ENCODE measurements at places on chromosomes 3 and 15.

DNA sequence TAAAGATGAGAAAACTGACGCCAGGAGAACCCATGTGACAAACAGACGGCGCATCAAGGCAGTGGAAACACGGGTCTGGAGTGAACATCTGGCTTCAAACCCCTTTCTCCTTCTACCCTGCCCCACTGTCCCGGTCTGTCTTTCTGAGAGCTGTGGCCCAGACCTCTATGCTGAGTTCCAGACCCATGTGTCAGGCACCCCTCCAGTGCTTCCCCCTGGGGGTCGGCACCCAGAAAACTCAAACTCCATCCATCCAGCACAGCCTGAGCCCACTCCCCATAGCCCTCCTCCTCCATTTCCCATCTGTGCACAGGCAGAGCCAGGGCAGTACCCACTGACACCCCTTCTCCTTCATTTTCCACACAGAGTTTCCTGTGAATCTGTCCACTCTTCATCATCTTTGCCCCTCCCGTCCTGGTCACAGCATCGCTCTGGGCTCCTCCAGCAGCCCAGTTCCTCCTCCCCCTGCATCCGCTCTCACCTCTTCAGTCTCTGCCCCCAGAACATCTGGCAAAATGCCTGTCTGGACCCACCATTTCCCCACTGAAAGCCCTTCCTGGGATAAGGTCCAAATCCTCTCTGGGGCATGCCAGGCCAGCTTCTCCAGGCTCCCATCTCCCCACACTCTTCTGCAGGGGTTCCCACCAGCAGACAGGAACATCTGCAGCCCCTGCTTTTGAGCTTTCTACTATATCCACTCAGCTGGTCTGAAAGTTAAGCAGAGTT lies 2.9 kb downstream of the FAM240A start:
- no peak for DNase-seq

GRCh38 chr3:64913515-64913914 lies 225.7 kb upstream of the ADAMTS9 start:
- DNase-seq, result no peak

GRCh38 chr3:53496984-53497383 lies 2.6 kb downstream of the CACNA1D start:
- DNase-seq, result no peak

GRCh38 chr3:130084436-130084980 lies 2.9 kb downstream of the ALG1L2 start:
- DNase-seq, result no peak

DNA sequence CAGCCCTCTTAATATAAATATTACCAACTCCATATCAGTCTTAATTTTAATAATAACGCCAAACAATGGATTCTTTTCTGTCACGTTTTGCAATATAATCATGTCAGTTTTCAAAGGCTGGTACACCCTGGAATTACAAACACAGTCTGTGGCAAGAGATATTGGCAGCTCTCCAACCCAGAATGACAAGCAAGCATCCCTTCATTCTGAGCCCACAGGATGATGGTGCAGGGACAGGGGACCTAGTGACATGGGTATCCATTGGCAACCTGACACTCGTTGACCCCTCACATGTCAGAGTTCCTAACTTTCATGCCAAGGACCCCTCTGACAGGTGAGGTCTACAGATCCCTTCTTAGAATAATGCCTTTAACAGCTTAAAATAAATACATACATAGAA lies 154.5 kb upstream of the TSC22D2 start:
- DNase-seq, result no peak

- DNase-seq, result no peak
Observed at GRCh38 chr3:15287565-15288330, 44.6 kb downstream of the SH3BP5 start.

DNA sequence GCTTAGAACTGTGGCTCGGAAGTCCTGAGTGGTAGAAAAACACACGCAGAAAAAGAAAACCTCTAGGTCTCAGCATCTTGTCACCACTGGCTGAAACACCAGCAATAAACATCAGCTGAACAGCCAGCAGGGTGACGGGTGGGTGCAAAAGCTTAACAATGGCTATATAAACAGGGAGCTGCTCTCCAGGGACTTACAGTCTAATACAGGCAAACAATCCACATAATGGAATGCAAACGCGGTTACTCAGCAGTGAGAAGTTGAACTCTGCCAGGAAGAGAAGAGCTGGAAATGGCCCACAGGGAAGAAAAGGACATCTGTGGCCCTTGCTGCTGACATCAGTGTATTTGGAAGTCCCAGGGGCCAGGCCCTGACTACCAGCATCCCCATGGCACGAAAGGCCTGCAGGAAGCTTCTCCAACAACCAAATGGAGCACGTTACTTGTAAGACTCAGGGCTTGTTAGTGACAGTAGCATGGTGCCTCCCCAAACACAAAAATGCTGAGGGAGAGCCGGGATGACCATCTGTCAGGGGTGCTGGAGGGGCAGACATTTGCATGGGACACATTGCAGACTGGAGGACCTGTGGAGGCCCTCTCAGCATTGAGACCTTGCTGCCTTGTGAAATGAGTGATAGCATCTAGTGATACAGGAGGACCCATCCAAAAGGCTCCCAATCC lies 3.0 kb downstream of the HEG1 start:
- DNase-seq, result no peak
